Activated T-helper 1 cell treated with anti-CD3 and anti-CD28 coated beads, Interleukin-12 subunit alpha, Interleukin-12 subunit beta, Interleukin-2, Interleukin-4 antibody, amounts not matched to agents 30 ng/mL and 10 ng/mL and 1 ng/mL, durations not matched to agents 14 hours and 24 hours and 36 hours (primary cell): ENCODE measurements at places on chromosomes 7 and 10.

DNA sequence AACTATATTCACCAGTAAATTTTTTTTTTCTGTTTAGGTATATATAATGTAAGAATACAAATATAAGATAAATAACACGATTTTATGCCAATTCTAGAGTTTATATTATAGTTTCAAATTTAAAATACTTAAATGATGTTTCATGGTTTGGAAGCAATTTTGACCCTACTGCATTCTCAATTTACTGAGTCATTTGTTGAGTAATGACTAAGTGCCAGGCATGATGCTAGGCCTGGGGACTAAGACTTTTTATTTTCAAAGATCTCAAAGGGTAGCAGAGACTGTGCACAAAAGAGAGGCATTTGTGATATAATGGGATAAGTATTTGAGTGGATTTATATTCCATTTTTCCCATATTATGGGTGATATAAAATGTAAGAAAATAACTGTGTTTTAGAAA, 78.9 kb upstream of the SMIM30 start:
- H3K27ac ChIP-seq, result no peak overlapping the region
- H3K36me3 ChIP-seq, result no peaks in the 10 kb centered on the region
- DNase-seq, result no peak

DNA sequence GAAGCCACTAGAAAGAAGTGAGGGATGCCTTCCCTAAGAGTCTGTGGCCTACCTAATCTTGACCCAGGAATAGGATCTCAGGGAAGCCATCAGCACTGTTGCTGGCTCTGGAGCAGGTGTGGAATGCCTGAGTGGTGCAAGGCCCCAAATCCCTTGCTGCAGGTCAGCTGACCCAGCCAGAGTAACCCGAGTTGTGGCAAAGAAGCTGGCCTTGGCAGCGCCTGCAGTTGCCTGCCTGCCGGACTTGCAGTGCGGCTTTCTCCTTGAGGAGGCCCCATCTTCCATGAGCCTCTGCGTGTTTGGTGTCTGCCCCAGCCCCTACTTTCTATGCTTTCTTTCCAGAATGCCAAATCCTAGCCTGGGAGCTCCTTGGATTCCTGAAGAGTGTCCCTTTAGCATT, 5.8 kb downstream of the KIAA1217 start:
- peaks cover 10% of the 10 kb centered on the region for H3K4me1 ChIP-seq
- H3K4me3 ChIP-seq, result no peak overlapping the region
- H3K36me3 ChIP-seq, result no peaks in the 10 kb centered on the region
- DNase-seq, result no peak
- peaks cover 19% of the 10 kb centered on the region for H3K27me3 ChIP-seq

DNA sequence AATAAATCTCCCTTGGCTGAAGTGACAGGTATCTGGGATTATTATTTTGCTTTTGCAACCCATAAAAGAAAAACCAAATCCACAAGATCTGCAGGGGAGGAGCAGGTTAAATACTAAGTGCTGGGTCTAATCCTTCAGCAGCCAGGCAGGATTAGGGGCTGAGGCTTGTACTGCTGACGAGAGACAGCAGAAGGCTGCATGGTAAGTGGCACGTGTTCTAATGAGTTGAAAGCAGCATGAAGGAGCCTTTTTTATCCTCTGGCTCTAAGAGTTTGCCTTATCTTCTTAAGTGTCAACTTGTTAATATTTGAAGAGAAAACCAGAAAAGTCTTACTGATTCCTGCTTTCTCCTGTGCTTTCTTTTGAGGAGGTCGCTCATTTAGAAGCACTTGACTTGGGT, 50.0 kb downstream of the LYZL2 start:
- DNase-seq, result no peak
- H3K4me3 ChIP-seq, result no peak overlapping the region
- H3K27ac ChIP-seq, result no peak overlapping the region
- H3K36me3 ChIP-seq, result no peaks in the 10 kb centered on the region

DNA sequence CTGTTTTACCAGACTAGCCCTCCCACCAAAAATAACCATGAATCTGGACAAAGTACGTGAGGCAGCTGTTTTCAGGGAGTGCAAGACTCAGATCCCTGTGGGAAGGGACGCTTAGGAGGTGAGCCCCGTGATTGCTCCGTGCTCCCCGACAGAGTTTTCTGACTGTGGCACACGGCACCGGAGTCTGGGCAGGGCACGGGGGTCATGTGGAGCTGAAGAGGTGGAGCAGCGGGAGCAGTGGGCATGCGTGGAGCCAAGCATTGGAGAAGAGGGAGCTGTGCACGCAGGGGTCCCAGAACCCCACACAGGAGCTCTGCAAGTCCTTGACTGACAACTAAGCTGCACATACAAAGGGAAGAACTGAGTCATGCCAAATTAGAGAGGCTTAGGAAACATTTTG, 11.1 kb upstream of the CAMK2B start:
- H3K27me3 ChIP-seq, result peaks cover 14% of the 10 kb centered on the region
- no peak overlapping the region for H3K27ac ChIP-seq
- no peak overlapping the region for H3K4me3 ChIP-seq
- DNase-seq, result no peak

- no peak for DNase-seq
- no peaks in the 10 kb centered on the region for H3K36me3 ChIP-seq
- peaks cover 21% of the 10 kb centered on the region for H3K27me3 ChIP-seq
- H3K4me1 ChIP-seq, result peaks cover 4% of the 10 kb centered on the region
These were observed 140.7 kb downstream of the DYNC2I1 start for GRCh38 chr7:158997110-158997453.

GRCh38 chr7:137992550-137993394, 9.1 kb downstream of the CREB3L2 start:
- H3K36me3 ChIP-seq, result peaks cover 22% of the 10 kb centered on the region
- H3K27ac ChIP-seq, result peak overlapping the region; percentile 77
- no peaks in the 10 kb centered on the region for H3K27me3 ChIP-seq
- peak; percentile 29 for DNase-seq

GRCh38 chr7:12768948-12769347, 81.5 kb downstream of the ARL4A start:
- no peak overlapping the region for H3K27ac ChIP-seq
- H3K4me1 ChIP-seq, result no peaks in the 10 kb centered on the region
- no peaks in the 10 kb centered on the region for H3K36me3 ChIP-seq
- no peak overlapping the region for H3K4me3 ChIP-seq

DNA sequence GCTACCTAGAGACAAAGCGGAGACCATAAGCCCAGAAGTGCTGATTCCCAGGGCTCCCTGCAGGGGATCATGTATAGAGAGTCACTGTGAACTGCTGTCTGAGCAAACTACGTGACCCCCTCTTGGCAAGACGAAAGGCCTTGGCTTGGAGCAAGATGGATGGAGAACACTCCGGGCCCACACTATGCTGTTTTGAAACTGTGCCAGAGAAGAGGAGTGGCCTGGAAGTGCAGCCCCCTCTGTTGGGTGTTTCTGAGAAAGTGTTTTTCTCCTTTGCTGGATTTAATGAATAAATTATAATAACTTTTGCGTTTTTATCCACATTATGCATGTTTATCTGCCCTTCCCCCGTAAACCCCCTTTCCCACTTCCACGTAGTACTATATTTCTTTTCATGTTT, 639.3 kb upstream of the GALNT17 start:
- H3K27me3 ChIP-seq, result no peaks in the 10 kb centered on the region
- H3K27ac ChIP-seq, result no peak overlapping the region
- no peak for DNase-seq
- no peak overlapping the region for H3K4me3 ChIP-seq
- H3K4me1 ChIP-seq, result no peaks in the 10 kb centered on the region
- no peaks in the 10 kb centered on the region for H3K36me3 ChIP-seq

DNA sequence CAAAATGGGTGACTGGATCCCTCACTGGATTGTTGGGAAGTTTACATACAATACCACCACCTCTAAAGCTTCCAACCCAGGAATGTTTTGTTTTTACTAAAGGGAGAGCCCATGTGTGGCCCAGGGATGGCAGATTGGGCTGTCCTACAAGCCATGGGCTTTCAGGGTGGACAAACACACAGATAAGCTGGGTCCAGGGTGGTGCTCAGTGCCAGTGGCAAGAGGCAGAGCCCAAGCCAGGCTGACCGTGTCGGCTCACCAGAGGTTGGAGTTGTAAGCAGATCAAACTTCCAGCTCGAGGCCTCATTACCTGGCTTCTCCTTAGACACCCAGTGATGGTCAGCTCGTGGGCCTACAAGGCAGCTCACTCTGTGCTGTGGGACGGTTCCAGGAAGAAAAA, 52.3 kb downstream of the CDH23 start:
- H3K27ac ChIP-seq, result no peak overlapping the region
- DNase-seq, result no peak
- no peaks in the 10 kb centered on the region for H3K4me1 ChIP-seq
- H3K27me3 ChIP-seq, result peaks cover 2% of the 10 kb centered on the region

GRCh38 chr10:46091080-46091827, 45.2 kb upstream of the MSMB start:
- no peak for DNase-seq
- H3K27ac ChIP-seq, result peak overlapping the region; percentile 26
- no peak overlapping the region for H3K4me3 ChIP-seq
- no peaks in the 10 kb centered on the region for H3K36me3 ChIP-seq
- peaks cover 2% of the 10 kb centered on the region for H3K27me3 ChIP-seq

GRCh38 chr7:64494912-64495461, 67.9 kb downstream of the ZNF680 start:
- no peak overlapping the region for H3K4me3 ChIP-seq
- H3K27ac ChIP-seq, result no peak overlapping the region
- no peaks in the 10 kb centered on the region for H3K4me1 ChIP-seq
- no peaks in the 10 kb centered on the region for H3K36me3 ChIP-seq
- no peaks in the 10 kb centered on the region for H3K27me3 ChIP-seq

DNA sequence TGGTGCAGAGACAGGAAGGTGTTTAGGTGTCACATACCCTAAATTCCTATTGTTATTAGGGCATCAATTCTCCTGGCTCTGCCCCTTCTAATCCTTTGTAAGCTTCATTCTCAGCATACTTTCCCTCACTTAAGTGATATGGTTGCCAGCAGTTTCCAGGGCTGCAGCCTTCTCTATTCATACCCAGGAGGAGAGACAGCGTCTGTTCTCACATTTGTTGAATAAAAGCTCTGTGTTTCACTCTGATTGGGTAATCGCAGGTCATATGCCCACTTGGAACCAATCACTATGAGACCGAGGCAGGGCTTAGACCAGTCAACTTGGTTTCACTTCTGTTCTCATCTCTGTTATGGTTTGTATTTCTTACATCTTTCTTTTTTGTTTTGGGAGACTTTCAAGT, 109.6 kb upstream of the MTPN start:
- H3K4me3 ChIP-seq, result no peak overlapping the region
- no peaks in the 10 kb centered on the region for H3K4me1 ChIP-seq
- H3K36me3 ChIP-seq, result no peaks in the 10 kb centered on the region
